ENCODE measurements at places on chromosomes 5 and 9.

DNA sequence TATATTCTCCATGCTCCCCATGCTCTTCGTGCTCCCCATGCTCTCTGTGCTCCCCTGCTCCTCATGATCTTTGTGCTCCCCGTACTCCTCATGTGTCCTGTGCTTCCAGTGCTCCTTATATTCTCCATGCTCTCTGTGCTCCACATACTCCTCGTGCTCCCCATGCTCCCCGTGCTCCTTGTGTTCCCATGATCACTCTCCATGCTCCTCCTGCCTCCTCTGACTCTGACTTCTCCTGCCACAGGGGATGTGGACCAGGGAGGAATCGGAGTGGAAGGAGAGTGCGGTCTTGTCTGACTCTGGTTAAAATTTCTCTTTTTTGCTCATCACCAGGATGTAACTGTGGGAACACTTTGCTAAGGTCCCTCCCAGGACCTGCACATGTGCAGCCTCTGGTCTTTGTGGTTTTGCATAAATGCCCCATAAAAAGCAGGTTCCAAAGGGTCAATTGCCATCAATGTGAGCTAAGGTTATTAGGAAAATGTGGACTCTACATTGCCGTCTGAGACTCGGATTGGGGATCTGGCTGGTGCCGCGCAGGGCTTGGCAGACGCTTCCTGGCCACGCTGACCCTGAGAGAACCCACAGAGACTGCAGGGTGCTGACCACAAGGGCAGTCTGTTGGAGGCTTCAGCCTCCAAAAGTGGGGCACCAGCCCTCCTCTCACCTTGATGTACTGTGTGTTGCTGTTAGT, 52.5 kb downstream of the TRIP13 start:
- ATAC-seq, result no peak

GRCh38 chr9:106102821-106103220, 408.5 kb downstream of the TMEM38B start:
- no peak for ATAC-seq

DNA sequence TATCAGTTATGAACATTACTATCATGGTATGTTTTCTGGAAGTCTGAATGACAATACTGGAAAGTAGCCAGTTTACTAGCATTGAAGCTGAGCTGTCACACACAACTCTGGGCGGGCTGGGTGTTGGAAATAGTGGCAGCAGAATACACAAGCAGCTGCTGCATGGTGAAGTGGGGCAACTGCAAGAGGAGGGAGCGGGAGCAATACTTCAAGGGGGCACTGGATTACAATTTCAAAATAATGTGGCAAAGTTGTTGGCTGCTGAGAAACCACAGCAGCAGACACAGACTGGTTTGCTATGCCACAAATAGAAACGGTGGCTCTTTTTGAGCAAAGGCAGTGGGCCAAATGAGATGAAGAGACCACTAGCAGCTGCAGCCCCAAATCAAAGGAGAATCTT, 350.2 kb downstream of the KIAA0825 start:
- ATAC-seq, result no peak

GRCh38 chr9:93669116-93669957, 93.0 kb downstream of the PHF2 start:
- no peak for ATAC-seq

- ATAC-seq, result no peak
Observed at GRCh38 chr5:9198394-9198793, 347.5 kb downstream of the SEMA5A start.

GRCh38 chr9:75238311-75238976, 150.1 kb downstream of the OSTF1 start:
- peak; percentile 90 for ATAC-seq

DNA sequence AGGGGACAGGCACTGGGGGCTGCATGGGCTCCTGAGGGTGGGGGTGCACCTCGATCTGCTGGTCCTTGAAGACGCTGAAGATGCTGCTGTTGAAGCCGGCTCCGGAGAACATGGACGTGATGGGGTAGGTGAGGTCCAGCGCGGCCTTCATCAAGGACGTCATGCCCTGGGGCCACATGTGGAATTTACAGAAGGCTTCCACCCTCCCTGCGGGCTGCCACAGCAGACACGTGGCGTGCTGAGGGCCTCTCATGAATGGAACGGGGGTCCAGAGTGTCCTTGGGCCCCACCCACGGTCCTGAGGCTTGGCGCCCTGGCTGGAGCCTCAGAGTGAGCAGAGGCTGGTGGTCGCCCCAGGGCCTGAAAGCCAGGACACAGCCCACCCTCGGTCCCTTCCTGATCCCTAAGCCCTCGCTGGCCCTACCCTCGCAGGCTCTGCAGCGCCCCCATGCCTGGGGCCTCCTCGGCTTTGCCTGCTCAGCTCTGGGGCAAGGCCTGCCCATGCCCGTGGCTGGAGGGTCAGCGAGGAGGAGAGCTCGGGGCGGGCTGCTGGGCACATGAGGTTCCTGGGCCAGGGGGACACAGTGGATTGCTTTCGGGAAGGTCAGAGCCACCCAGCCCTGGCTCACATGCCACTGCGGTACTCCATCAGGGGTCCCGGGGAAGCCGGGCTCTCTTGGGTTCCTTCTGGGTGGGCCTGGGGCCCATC, 5.3 kb upstream of the NSMF start:
- ATAC-seq, result no peak

DNA sequence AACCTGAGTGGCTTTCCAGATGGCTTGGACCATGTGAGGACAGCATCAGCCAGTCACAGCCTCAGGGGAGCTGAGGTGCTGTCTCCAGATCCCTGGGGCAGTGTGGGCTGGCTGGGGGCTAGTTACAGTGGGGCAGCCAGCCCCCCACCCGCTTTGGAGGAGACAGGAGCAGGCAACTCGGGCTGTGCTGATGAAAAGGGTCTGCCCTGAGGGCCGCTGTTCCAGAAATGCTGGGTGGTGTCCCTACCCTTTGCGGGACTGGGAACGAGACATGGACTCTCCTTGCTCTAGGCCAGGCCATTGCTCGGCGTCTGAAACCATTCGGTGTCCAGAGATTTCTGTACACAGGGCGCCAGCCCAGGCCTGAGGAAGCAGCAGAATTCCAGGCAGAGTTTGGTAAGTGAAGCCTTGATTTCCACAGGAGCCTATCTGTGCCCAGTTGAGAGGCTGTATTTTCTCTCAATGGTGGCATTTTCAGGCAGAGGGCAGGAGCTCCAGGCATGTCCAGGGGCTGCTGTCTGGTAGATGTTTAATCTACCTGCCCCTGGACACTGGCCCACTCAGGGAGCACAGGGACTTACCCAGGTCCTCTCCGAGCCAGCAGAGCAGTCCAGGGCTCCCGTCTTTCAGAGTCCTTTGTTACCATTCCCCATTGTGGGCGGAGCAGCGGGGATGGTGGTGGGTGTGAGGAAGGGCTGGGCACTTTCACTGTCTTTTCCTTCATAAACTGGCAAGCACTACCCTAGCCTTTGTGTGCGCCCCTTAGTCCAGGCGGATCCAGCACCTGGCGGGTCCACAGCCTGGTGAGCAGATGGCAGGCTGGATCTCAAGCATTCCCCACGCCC, 7.2 kb downstream of the GRHPR start:
- no peak for ATAC-seq

- no peak for ATAC-seq
Observed at GRCh38 chr5:150809363-150809762, 30.8 kb downstream of the SMIM3 start.

DNA sequence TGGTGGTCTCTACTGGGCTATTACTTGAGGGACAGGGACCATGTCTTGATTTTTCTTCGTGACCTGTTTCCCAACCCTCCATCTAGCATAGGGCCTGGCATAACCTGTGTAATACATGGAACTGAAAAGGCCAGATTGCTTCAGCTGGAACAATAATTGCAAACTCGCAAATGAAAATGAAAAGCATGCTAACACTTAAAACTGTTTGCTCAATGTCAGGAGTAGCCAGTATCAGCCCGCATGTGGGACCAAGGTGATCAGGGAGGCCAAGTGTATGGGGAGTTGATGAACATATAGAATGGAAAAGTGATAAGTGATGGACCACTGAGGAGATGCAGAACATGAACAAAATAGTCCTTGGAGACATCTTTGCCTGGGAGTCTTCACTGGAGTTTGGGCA, 25.2 kb downstream of the GLRX start:
- ATAC-seq, result no peak

DNA sequence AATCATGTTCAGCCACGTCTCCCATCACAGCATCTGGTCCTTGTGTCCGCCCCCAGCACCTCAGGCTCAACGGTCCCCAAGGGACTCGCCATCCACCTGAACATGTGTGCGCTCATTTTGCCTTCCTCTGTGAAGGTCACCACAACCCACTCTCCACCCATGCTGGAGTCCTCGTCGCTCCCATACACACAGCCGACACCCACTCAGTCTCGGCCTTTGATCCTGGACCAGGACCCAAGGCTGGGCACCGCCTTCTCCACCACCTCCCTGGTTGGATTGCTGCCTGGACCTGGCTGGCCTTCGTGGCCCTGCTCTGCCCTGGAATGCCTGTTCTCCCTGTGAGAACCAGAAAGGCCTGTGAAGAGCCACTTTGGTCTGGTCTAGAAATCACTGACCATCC, 60.3 kb downstream of the UBE2QL1 start:
- no peak for ATAC-seq

- ATAC-seq, result no peak
Observed at GRCh38 chr5:119071561-119071995, 691 bp downstream of the DMXL1 start.

DNA sequence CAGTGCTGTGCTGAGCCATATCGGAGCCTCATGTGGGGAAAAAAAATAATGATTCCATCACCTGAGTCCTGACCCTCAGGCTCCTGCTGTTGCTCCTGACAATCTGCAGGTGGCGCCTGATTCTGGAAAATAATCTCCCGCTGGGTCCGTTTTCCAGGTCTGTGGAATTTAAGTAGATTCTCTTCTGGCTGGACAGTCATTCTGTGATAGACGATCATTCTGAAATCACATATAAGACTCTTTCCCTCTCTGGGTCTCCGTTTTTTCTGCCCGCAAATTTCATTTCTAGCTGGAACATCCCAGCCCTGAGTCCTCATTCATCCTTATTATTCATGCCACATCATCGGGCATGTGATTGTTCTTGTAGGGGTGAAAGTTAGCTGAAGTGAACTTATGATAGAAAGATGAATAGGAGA, 22.1 kb upstream of the STXBP1 start:
- peak; percentile 39 for ATAC-seq

- no peak for ATAC-seq
Observed at GRCh38 chr5:137935190-137935589, 45.9 kb downstream of the PKD2L2 start.

- no peak for ATAC-seq
Observed at GRCh38 chr9:126498331-126498730, 115.4 kb upstream of the LMX1B start.

DNA sequence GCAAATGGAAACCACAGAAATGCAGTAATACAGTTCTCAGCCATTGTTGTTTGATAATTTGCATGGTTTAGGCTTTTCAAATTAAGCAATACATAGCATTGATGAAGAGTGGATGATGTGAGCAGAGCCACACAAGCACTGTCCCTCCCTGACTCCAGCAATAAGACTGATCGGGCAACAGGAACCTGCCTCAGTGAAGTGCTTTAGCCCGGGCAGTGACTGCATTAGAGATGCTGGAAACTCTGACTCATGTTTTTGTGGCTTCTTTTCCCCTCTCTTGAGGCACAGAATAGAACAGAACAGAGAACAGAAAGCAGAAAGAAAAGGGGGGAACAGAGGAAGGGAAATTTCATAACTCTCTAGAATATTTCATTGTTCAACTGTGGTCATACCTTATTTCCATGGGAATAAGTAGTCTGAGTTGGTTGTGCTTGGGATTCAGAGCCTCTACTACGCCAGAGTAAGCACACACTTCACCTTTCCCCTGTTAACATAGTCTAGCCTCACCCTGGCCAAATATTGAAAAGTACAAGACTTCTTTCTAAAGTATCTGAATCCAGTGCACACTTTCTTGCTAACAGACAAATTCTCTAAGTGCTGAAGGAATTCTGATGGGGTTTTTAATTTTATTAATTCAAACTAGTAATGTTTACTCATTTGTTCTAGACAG, 164.8 kb upstream of the VCAN start:
- peak; percentile 18 for ATAC-seq

DNA sequence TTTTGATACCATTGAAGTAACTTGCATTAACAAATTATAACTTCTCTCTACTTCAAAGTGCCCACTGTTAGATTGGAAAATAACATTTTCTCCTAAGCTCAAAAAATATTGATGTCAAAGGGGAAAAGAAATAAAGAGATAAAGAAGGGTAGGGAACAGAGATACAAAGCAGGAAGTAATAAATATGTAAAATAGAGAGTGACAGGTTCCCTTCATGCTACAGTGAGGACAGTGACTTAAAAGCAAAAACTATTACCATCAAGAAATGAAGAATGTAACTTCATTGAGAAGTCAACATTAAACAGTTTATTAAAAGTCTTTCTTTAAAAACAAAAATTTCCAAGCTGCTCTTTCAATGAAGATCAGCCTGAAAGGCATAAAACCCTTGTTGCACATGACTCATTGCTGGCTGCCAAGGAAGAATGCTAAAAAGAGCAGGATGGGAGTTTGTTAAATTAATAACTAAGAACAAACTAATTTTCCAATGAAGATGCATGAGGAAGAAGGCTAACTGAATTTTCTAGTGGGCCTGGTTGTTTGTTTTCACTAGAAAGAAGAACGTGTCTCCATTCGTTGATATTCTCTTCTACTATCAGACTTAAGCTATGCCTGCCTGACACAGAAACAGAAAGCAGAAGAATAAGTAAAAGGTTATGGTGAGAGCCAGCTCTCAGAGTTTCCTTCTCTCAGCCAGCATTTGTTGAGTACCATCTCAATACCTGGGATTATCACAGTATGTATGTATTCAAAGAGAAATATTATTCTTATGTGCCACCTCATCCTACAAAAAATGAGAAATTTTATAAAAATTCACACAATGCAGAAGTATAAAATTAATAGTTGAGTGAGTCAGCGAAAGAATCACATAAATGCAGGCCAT, 197.8 kb upstream of the NREP start:
- ATAC-seq, result no peak

- ATAC-seq, result no peak
Observed at GRCh38 chr5:132296412-132297016, 2.3 kb downstream of the SLC22A4 start.

DNA sequence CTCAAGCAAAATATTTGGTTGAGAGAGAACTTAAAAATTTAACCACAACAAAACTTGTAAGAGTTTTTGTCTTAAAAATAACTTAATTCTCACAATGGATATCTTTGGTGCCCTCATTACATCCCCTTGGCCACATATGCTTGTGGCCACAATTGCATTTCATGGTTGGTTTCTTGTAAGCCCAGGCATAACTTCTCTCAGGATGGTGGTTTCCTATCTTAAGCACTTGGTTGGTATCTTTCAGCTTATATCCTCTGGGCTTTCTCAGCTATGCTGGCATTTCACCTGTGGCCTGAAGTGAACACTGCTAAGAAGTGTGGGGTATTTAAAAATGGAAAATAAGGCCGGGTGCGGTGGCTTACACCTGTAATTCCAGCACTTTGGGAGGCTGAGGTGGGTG, 212.4 kb upstream of the MEF2C start:
- no peak for ATAC-seq
